Cortex of kidney (tissue), 1 donor: ENCODE measurements at places on chromosomes 12 and 14.

GRCh38 chr14:55102141-55102621, 26.9 kb upstream of the LGALS3 start:
- no peak for DNase-seq

GRCh38 chr14:78254911-78255461, 84.8 kb downstream of the NRXN3 start:
- DNase-seq: no peak

DNA sequence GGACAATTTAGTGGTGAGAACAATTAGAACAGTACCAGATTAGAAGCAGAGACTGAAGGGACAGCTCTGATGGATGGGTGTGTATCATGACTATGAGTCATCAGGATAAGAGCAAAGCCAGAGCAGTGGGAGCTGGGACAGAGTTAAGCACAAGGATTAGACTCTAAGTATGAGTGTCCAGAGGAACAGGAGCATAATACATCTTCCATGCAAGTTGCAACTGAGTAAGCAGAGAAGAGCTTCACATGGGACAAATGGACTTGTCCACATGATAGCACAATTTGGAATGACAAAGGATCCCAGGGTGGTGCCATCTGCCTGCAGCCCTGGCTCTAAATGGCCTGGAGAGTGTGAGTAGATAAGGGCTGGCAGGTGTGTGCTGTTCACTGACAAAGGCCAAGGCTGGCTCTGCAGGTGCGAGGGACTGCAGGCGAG, 226.4 kb upstream of the CAND1 start:
- no peak for DNase-seq

- no peak for DNase-seq
Measured at GRCh38 chr12:48954841-48955501, 2.3 kb downstream of the ARF3 start.

- DNase-seq: no peak
Measured at GRCh38 chr12:3593906-3594483, 103.0 kb downstream of the PRMT8 start.

DNA sequence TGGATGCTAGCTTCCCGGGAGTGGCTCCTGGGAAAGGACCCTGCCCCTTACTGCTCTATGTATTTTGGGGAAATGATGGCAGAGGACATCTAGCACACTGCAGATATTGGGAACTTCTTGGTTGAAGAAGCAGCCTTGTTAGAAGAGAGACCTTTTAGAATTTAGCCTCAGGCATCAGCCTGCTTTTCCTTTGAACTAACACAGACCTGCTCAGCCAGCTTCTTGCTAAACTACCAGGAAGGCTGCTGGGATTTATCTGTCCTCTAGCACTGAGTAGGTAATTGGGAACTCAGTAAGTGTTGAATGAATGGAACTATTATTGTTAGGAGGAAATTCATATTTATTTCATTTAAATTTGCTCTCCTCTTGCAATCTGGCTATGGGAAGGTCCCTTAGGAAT, 77.3 kb downstream of the DRAM1 start:
- DNase-seq: no peak

- no peak for DNase-seq
Measured at GRCh38 chr12:124010687-124011086, 37.7 kb downstream of the ZNF664 start.

DNA sequence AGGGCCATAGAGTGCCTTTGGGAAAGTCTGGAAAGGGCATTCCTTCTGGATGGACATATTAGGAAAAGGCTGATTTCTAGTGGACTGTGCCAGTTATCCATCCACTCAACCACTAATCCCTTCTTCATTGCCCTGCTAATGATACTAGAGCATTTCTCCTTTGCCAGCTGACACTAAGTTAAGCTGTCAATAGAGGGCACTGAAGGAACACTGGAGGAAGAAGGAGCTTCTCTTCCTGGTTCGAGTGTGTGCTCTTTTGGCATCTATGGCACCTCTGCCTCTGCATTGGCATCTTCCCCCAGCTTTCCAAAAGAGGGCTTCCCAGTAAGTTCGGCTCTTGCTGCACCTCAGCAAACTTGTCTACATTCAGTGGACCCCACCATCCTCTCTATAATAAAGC, 165.4 kb downstream of the DERA start:
- no peak for DNase-seq

GRCh38 chr12:62998454-62998853, 63.5 kb upstream of the PPM1H start:
- no peak for DNase-seq

DNA sequence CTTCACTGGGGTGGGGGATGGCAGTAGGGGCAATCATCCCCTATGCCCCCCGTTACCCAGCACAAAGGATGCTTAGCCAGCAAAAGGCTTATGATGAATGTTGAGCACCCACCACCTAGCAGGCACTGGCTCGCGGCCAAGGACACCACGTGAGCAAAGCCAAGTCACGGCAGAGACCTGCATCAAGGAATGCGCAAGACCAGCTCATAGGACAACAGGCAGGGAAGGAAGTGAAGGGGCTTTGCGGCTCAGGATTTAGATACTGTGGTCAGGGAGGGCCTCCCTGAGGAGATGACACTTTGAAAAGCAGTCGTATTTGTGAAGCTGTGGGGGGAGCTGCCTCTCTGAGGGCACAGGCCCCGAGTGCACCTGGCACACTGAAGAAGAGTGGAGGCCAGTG, 32.8 kb downstream of the SH2B3 start:
- no peak for DNase-seq
